ENCODE measurements at places on chromosomes 11 and 22.

DNA sequence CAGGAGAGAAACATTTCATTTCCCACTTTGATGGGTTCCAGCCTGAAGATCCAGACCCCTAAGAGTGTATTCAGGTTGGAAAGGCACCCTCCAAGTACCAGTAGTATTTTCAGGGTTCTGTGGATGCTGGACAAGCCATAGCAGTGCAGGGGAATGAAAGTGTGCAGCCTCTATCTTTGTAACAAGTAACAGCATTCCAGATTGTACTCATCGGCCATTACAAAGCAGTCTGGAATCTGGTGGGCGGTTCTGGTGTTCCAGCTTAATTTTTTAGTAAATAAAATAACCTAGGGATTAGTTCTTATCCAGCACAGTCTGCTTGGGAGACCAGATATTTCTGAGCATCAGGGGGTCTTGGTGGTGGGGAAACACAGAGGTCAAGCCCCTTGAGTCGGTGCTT is 22.6 kb downstream of the APLNR start:
- no peak for DNase-seq

DNA sequence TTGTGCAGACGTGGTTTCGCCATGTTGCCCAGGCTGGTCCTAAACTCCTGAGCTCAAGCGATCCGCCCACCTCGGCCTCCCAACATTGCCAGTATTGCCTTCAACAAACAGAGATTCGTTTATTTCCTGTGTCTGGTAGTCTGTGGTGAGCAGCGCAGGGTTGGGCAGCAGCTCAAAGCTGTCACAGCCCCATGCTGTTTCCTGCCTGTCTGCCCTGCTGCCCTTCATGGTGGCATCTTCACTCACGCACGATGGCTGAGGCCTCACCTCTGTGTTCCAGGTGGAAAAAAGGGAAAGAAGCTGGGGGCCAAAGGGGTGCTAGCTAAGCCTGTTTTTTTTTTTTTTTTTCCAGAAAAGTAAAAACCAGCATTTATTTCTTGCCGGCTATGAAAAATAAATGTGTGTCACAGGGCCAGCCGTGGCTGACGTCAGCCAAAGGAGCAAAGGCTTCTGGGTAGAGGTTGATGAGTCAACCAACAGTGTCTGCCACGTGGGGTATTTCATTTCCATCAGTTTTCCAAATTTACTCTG is 28.8 kb downstream of the TBC1D22A start:
- DNase-seq: peak; percentile 80

DNA sequence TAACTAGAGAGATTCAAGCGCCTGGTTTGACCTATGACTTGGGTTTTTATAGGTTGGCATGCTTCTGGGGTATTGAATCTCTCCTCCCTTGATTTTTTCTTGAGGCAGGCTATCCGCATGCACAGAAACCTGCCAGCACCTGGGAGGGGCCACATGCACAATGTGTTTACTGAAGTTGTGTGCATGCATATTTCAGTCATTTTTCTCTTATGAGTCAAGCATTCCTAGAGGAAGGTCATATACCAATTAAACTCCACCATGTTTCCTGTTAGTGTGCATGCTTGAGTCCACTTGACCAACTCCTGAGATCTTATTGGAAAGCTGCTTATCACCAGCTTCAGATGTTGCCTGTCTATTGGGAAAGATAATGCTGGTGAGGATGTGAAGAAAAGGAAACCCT is 1718.4 kb downstream of the LRRC4C start:
- DNase-seq: no peak

GRCh38 chr22:21759646-21760376 is 24.2 kb upstream of the YPEL1 start:
- DNase-seq: no peak

Measured in activated CD4-positive, alpha-beta T cell treated with anti-CD3 and anti-CD28 coated beads, Interleukin-2, amount 50 U/mL, for 48 hours (primary cell).